SK-N-MC (cell line): ENCODE measurements at places on chromosomes 5 and 9.

DNA sequence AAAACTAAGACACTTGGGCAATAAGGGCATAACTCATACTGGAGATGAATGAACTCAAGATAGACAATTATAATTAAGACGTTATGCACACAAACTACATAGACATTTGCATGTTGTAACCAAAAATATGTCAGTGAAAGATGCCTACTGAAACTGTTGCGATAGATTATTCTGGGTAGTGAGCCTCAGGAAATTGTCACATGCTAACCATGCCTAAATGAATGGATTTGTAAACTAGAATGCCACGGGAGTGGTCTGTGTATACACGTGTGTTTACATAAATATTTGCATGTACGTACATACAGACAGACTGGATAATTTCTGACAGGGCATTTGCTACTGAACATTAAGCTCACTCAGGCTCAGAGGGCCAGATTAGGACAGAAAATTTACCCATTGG lies 1.2 kb downstream of the NIPSNAP3B start:
- DNase-seq = no peak

- DNase-seq = no peak
These were observed 7.1 kb downstream of the SPACA9 start for GRCh38 chr9:132885720-132886333.

DNA sequence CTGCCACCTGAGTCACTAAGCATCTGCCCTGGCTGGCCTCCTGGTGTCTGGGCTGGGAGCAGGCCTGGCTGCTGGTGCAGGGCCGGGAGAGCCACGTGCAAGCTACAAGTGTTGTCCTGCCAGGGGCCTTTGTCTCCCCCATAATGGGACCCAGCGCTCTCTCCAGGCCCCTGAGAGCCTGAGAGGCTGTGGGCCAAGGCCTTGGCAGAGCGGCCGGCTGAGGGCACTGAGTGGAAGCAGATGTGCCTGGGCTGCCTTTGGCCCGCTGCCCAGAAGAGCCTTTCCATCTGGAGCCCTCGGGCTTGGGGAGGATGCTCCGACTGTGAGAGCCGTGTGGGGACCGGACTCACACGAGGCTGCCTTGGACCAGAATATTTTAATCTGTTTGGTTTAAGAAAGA lies 185.5 kb downstream of the RGS3 start:
- DNase-seq = no peak

DNA sequence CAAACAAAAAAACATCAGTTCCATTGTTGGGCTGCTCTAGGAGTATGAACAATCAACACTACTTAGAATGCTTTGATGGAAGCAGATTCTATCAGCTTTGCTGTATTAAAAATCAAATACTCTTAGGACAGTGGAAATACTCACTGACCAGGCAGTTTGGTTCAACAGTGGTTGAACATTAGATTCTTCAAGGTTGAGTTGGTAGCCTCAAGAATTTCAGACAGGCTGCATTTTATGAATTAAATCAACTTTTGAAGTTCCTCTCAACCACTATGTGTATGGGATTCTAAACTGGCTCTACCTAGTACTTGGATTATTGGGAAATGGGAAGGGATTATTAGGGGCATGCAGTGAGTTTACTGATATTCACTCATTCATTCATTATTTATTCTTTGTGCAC lies 35.0 kb downstream of the ACTBL2 start:
- no peak for DNase-seq

DNA sequence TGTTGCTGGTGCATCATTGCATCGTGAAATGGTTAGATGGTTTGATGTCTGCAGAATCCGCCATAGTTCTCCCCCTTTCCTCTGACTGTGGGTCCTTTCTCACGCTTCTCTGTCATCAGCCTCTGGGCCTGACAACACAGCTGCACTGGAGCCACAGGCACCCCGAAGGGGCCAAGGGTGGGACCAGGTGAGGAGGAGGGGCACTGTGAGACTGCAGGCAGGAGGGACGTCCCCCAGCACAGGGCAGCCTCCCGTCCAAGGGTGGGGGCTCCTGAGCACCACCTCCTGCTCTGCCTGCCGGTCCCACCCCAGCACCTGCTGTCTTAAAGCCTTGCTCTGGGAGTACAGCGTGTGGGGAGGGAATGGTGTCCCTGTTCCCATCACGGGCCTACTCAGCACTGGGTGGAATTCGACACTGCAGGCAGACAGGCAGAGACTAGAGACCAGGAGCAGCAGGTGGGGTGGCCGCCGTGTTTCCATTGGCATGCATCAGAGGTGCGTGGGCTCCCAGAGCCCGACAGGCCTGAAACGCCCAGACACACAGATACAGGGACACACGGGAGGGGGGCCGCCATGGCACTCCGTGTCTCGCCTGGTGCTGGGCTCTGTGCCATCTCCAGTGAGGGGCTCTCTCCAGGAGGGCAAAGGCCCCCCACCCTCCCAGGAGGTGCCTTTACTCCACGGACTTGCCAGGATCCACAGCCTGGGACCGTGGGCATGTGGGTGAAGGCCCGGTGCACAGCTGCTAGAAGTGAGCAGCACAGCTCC lies 15.0 kb downstream of the CACNA1B start:
- DNase-seq = no peak

DNA sequence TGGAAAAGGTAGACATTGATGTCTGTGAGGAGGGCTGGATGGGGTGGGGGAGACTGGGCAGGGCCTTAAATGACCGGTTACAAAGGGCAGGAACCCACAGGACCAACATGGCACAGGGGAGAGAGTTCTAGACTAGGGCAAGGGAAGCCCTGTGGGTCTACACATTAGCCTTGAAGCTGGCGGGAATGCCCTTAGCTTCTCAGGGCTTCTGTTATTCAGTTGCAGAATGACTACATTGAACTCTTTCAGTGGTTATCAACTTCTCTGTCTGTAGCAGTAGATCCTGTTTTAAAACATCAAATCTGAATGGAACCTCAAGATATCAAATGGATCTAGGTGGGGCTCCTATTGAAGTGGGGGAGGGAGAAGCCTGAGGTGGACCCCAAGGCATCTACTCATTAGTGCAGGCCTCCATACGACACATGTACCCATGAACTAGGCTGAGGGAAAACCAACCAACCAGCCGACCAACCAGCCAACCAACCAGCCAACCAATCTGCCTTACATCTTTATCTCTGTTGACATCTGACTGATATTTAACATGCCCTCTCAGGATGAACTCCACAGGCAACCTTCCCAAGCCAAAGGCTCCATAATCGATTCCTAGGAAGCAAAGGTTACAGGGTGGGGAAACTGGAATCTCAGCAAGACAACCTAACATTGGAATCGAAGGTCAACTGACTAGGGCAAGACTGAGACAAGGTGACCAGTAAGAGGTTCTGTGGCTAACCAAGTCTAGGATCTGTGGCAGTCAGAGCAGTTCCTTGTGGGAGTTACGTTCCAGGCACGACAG lies 48.3 kb downstream of the DAP start:
- no peak for DNase-seq

DNA sequence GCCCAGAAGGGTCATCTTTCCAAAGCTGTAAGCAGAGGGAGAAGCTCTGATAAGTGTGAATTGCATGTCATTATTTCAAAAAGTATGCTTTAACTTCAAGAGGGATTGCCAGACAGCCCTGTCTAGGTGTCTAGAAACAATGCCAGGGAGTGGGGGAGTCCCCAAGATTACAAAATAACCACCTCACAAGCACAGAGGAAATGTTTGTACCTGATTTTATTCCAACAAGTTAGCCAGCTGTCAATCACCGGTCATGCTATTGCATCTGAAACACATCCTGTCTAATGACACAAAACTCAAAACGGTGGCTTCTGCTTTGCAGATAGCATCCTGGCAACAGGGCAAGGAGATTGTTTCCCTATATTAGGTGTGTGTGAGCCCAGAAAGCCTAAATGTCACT lies 154.2 kb upstream of the WWC1 start:
- DNase-seq = no peak

DNA sequence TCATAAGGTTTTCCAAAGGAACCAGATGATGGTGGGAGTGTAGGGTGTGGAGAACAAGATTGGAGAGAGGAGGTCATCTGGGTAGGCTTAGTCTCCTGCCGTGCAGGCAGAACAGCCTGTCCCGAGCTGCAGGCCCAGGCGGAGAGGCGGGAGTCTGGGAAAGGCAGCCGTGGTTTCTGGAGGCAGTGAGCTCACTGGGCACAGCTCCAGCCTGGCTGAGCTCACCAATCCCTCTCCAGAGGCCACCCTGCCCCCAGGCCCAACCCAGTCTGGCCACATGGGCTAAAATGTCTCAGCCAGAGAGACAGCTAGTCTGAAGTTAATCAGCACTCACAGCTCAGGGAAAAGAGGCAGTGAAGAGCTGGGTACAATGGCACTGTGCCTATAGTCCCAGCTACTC lies 12.3 kb downstream of the P4HA2 start:
- no peak for DNase-seq

- DNase-seq = no peak
These were observed 60.0 kb downstream of the HSD17B4 start for GRCh38 chr5:119512277-119512676.

DNA sequence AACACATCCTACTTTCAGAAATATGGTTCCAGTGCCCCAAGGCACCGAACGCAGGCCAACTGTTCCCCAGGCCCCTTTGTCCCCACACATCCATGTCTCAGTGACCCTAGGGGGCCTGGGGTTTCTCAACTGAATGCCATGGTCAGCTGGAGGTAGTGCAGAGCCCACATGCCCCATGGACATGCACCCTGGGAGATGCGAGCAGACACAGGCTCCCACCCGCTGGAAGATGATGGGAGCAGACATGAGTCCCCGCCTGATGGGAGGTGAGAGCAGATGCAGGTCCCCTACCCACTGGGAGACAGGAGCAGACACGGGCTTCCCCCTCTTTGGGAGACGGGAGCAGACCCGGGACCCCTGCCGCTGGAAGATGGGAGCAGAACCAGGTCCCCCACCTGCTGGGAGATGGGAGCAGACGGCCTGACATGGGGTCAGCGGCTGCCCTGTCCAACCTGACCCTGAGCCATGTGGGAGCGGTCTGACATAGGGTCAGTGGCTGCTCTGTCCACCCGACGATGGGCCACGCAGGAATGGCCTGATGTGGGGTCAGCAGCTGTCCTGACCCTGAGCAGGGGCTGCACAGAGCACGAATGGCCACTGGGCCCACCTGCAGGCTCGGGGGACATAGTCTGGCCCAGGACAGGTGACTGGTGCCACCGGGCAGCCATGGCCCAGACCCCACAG lies 18.4 kb downstream of the ZDHHC11B start:
- no peak for DNase-seq

DNA sequence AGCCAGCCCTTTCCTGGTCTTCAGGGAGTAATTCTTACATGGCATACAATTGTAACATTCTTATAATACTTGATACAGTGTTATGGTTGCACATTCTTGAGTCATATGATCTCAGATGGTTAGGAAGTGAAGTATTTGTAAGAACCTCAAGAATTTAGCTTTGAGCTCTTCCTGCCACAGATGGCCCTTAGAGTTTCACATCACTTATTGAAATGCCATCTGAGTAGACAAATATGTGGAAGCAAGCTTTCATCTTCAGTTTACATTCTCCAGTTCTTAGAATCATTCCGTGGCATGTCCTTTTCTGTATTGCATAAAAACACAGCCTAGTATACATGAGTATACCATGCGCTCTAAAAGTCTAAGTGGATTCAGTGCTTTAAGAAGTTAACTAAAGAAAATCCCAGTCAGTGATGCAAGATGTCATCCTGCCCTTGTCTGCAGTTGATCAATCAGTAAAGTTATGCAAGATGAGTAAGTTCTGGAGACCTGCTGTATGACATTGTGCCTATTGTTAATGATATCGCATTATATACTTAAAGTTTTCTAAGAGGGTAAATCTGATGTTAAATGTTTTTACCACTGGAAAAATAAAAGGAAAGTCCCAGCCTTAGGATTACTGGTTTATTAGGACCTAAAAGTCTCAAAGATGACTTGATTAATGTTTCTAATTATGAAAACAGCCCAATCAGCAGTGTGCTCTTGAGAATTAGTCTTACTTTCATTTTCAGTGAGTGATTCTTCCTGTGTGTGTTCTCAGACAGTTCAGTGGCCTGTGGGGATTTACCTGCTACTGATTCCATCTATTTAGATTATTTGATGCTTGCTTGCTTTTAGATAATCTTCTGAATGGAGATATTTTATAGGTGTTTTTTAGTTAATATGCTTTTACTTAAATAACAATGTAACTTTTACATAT lies 29.4 kb downstream of the RHOBTB3 start:
- peak; percentile 42 for DNase-seq

DNA sequence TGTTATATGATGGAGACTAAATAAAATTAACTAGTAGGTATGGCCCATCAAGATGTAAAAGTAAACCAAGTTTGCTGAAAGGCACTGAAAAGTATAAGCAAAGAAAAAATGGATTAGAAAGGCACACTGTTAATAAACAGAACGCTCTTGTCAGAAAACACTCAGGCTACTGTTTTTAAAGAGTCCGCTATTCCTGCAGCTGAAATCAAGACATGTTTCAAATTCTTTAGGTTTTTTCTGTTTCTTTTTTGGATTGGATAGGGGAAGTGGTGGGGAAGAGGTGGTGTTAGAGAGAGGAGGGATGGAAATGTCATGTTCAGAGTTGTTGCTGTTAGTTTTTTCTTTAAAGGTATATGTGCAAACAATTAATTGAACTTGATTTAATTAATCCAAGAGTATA lies 17.5 kb downstream of the OSTF1 start:
- DNase-seq = no peak

DNA sequence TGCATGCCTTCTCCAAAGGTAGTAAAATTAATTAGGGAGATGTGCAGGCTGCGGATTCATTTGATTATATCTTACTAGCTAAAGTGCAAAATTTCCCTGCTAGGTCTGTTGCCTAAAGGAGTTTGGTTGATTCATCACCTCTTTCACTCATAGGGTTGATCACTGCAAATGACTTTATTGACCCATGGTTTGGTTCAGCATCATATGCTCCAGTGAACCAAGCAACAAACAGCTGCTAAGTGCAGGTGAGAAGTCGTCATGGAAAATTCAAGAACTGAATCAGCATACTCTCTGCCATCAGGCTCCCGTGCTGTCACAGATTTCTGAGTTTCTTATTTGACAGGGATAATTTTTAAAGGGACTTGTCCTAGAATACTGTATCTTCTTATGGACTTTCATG lies 571.8 kb upstream of the CDH18 start:
- DNase-seq = no peak

DNA sequence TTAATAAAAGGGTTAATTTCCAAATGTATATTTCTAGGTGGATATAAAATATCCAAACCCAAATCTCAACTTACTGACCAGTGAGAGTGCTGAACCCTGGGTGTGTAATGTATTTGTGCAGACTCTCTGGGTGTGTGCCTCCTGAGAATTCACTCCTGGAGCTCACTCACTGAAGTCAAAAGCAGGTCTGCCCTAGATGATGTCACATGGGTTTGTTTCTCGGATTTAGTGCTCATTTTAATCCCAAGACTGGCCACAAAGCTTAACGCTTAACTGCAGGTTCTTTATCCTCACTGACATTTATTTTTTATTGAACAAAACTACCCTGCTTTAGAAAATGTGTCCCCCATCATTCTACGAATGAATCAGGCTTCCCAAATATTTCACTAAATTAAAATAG lies 179.4 kb downstream of the PPP2R2B start:
- no peak for DNase-seq
